ENCODE measurements at places on chromosomes 5 and 9. TPM values are rescaled to one million over a fixed set of nuclear protein-coding genes. Genes with fewer than 3 reads are reported as not detected.

- DNase-seq = no peak
Measured at GRCh38 chr5:116380621-116381020, 194.0 kb downstream of the SEMA6A start.

- DNase-seq = no peak
Measured at GRCh38 chr5:38835887-38836286, 9.9 kb upstream of the OSMR start.

Gene SLC45A2
- total RNA-seq = not detected

DNA sequence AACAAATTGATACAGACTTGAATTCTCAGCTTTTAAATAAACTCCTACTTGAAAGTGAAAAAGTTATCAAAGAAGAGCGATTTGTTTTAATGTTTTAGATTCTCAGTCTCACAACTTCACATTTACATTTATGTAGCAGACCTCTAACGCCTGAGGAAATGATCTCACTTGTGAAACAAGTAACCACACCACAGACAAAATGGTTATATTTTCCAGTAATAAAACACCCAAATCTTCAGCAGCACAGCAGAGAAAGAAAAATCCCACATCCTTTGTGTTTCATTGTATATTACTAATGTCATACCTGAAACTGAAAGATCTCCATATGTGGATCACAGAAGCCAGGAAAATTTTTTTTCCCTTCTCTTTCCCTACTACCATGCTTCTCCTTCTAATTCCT, 29.8 kb upstream of the GZMA start:
- no peak for DNase-seq

Gene IFNA2
- total RNA-seq = not detected

- DNase-seq = no peak
Measured at GRCh38 chr5:159510282-159510681, 180.0 kb upstream of the IL12B start.

GRCh38 chr5:28967848-28968247, 1929.5 kb upstream of the CDH9 start:
- no peak for DNase-seq

- DNase-seq = no peak
Measured at GRCh38 chr5:13359344-13359743, 585.1 kb downstream of the DNAH5 start.
